Naive thymus-derived CD4-positive, alpha-beta T cell (primary cell): ENCODE measurements at places on chromosomes 5 and 9. TPM values are rescaled to one million over a fixed set of nuclear protein-coding genes. Genes with fewer than 3 reads are reported as not detected.

GRCh38 chr9:120876842-120877240 is at the start of gene PHF19:
Gene PHF19 (minus strand): TSS chr9:120877188. CDS start chr9:120874741, 2,447 bp downstream.
- no peaks in the 10 kb centered on the region for H3K36me3 ChIP-seq
- no peak for DNase-seq
- peaks cover 45% of the 10 kb centered on the region for H3K4me1 ChIP-seq

- no peaks in the 10 kb centered on the region for H3K36me3 ChIP-seq
- H3K4me1 ChIP-seq, result no peaks in the 10 kb centered on the region
- H3K27me3 ChIP-seq, result no peaks in the 10 kb centered on the region
- no peak overlapping the region for H3K4me3 ChIP-seq
Measured at GRCh38 chr5:108900668-108901067, 153.0 kb downstream of the FER start.

GRCh38 chr9:125932012-125932411 is 184.8 kb downstream of the PBX3 start:
- H3K36me3 ChIP-seq, result no peaks in the 10 kb centered on the region
- H3K4me3 ChIP-seq, result no peak overlapping the region
- H3K27ac ChIP-seq, result no peak overlapping the region
- no peak for DNase-seq

- H3K36me3 ChIP-seq, result peaks cover 39% of the 10 kb centered on the region
- H3K4me3 ChIP-seq, result no peak overlapping the region
- no peak for DNase-seq
- no peak overlapping the region for H3K27ac ChIP-seq
Measured at GRCh38 chr5:151034422-151035379, 14.3 kb downstream of the GPX3 start.

DNA sequence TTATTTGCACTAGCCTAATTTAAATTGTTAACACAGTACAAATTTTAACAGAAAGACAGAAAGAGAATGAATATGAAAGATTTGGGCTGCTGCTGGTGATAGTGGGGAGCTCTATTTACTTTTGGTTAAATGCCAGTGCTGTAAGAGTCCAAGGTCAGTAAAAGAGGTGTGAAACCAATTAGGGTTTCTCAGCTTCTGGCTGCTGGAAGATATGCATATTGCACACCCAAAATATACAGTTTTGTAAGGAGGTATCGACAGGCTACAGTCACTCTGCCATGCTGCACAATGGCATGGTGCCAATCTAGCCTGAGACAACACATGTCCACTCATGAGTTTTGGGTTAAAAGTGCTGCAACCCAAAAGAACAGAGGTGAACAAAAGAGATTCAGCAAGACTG is 79.3 kb downstream of the PPP2R2B start:
- H3K36me3 ChIP-seq, result no peaks in the 10 kb centered on the region
- H3K27me3 ChIP-seq, result no peaks in the 10 kb centered on the region
- DNase-seq, result no peak
- peaks cover 32% of the 10 kb centered on the region for H3K4me1 ChIP-seq
- H3K27ac ChIP-seq, result no peak overlapping the region
- H3K4me3 ChIP-seq, result no peak overlapping the region

DNA sequence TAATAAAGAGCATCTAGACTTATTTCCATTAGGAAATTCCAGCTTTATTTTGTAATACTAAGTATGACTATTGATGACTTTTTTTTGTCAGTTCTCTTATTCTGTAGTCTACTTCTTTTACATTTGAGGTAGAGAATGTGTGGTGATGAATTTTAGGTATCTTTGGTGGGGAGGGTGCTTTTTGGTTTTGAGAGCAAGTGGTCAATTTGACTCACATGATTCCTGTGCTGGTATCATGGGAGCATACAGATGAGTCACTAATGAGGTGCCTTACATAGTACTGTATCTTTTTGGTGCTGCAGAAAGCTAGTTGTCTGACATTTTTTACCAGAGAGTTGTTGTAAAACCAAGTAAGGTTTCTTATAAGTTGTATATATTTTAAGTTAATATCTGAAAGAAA is 35.3 kb downstream of the ERBIN start:
- no peaks in the 10 kb centered on the region for H3K27me3 ChIP-seq
- no peaks in the 10 kb centered on the region for H3K36me3 ChIP-seq
- no peak for DNase-seq
- no peak overlapping the region for H3K4me3 ChIP-seq
- H3K4me1 ChIP-seq, result peaks cover 4% of the 10 kb centered on the region

- no peak overlapping the region for H3K4me3 ChIP-seq
- H3K36me3 ChIP-seq, result no peaks in the 10 kb centered on the region
- no peaks in the 10 kb centered on the region for H3K4me1 ChIP-seq
- no peak for DNase-seq
- no peaks in the 10 kb centered on the region for H3K27me3 ChIP-seq
Measured at GRCh38 chr5:68962757-68963484, 130.9 kb upstream of the SLC30A5 start.

DNA sequence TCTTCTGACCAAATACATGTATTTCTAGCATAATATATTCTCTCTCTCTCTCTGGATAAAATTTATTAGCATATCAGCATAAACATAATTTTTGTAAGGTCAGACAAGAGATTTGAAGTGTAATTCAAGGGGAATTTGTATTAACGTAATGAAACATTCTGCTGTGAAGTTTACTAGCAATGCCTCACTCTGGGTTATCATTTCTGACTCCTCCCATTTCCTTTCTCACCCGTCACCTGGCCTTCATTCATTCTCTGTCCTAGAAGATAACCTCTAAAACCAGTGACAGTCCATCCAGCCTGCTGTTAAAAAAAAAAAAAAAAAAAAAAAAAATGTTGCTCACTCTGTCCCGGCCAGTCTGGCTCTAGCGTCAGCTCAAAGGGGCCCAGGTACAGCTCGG is 27.1 kb downstream of the GRAMD2B start:
- no peaks in the 10 kb centered on the region for H3K36me3 ChIP-seq
- H3K27me3 ChIP-seq, result no peaks in the 10 kb centered on the region
- DNase-seq, result peak; percentile 59
- peaks cover 11% of the 10 kb centered on the region for H3K4me1 ChIP-seq

GRCh38 chr5:3107156-3107611 is 355.7 kb upstream of the IRX2 start:
- H3K4me3 ChIP-seq, result no peak overlapping the region
- no peaks in the 10 kb centered on the region for H3K36me3 ChIP-seq
- no peaks in the 10 kb centered on the region for H3K27me3 ChIP-seq
- no peak for DNase-seq
- no peaks in the 10 kb centered on the region for H3K4me1 ChIP-seq

DNA sequence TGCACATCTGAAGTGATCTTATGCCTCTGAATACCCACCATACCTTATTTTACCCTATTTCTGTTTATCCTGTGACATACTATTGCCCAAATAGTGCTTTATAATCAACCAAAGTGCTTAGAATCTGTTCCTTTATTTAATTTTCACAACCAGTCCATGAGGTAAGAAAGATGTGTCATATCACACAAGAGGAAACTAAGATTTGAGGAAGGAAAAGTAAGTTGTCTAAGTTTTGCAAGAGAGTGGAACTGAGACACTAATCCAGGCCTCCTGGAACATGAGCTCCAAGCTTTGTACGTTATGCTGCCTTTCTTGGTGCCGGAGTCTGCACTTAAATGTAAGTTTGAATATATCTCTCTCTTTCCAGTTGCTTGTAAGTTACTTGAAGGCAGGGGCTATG is 17.2 kb downstream of the KDM3B start:
- no peak overlapping the region for H3K27ac ChIP-seq
- no peak overlapping the region for H3K4me3 ChIP-seq
- no peaks in the 10 kb centered on the region for H3K4me1 ChIP-seq
- no peaks in the 10 kb centered on the region for H3K27me3 ChIP-seq

DNA sequence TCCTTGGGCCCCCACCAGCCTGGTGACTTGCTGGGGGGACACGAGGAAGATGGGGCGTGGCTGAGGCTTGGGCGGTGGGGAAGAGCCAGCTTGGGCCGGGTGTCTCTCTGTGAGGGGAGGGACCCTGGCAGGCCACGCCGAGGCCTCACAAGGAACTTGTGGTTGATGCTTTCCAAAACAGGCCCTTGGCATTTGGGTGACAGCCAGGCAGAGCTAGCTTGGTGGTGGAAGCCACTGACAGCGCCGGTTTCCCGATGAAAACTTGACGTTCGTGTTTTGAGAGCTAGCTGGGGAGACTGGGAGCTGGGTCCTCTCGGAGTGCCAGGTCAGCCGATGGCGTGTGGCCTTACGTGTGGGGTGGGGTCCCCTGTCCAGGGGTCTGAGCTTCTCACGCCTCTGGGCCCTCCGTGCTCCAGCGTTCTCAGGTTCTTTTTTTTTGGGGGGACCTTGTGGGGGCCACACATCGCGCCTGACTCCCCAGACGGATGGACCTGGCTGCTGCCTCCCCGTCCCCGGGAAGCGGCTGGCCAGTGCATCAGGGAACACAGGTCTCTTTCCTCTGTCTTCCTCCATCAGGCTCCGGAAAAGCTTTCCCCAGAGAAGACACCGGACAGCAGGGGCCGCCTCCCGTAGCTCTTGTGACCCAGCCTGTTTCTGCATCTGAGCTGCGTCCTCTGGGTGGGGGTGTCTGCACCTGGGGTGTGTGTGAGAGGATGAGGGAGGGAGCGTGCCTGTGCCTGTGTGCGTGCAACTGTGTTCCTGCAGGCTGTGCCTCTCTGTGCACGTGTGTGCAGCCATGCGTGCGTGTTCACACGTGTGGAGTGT is 129.3 kb upstream of the LPCAT1 start:
- H3K36me3 ChIP-seq, result no peaks in the 10 kb centered on the region
- no peak for DNase-seq
- H3K4me1 ChIP-seq, result peaks cover 7% of the 10 kb centered on the region
- H3K27ac ChIP-seq, result no peak overlapping the region

GRCh38 chr9:71895117-71895516 is 15.9 kb downstream of the ABHD17B start:
- H3K4me3 ChIP-seq, result no peak overlapping the region
- H3K27me3 ChIP-seq, result no peaks in the 10 kb centered on the region
- H3K36me3 ChIP-seq, result no peaks in the 10 kb centered on the region
- peaks cover 30% of the 10 kb centered on the region for H3K4me1 ChIP-seq

DNA sequence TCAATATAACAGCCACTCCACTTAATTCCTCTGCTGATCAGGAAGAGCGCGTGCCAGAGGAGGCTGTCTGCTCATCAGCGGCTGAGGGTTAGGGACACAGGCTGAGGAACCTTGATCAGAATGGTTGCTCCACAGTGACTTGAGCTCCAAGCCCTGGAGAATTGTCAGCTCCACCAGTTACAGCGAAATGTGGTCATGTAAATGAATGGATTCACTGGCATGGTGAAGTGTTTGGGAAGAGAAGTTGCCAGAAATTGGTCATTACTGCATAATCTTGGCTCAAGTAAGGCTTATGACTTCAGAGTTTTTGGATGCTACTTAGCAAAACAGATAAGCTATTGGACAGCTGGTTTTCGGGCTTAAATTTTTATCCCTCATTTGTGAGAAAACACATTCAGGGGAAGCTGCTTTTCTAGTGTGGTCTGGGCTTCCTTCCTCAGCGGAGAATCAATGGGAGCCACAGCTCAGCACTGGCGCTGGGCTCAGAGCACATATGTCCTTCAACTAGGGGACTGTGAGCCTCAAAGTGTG is 65.0 kb downstream of the PRRT1B start:
- no peak overlapping the region for H3K27ac ChIP-seq
- no peak overlapping the region for H3K4me3 ChIP-seq
- H3K36me3 ChIP-seq, result peaks cover 67% of the 10 kb centered on the region
- no peaks in the 10 kb centered on the region for H3K4me1 ChIP-seq
- no peak for DNase-seq

DNA sequence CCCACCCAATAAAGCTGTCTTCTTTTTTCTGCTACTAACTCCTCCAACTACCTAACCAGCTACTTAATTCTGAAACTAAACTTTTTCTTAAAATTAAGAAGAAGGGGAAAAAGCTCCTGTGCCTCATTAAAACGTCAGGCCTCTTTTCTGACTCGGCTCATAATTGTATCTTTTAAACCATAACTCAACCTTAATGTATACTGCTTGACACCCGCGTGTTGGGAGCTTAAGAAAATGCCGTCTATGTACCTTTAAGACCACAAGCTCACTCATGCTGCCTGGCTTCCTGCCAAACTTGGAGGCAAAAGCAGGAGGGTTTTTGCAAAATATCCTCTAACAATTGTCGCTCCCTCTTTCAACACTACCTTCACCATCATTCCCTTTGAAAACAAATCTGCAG is 5.0 kb downstream of the EBF1 start:
- DNase-seq, result peak; percentile 70
- peaks cover 17% of the 10 kb centered on the region for H3K27me3 ChIP-seq
- no peak overlapping the region for H3K4me3 ChIP-seq

GRCh38 chr5:35117967-35118366 is 70.2 kb upstream of the AGXT2 start:
- H3K27me3 ChIP-seq, result no peaks in the 10 kb centered on the region
- no peak overlapping the region for H3K27ac ChIP-seq
- H3K4me3 ChIP-seq, result no peak overlapping the region
- no peaks in the 10 kb centered on the region for H3K36me3 ChIP-seq

- H3K36me3 ChIP-seq, result no peaks in the 10 kb centered on the region
- H3K4me1 ChIP-seq, result no peaks in the 10 kb centered on the region
- H3K27me3 ChIP-seq, result no peaks in the 10 kb centered on the region
- H3K4me3 ChIP-seq, result no peak overlapping the region
Measured at GRCh38 chr5:176131771-176132170, 106.5 kb upstream of the SIMC1 start.

GRCh38 chr5:129372025-129372424 is 88.1 kb upstream of the ADAMTS19 start:
- no peaks in the 10 kb centered on the region for H3K36me3 ChIP-seq
- DNase-seq, result no peak
- no peak overlapping the region for H3K4me3 ChIP-seq
- H3K4me1 ChIP-seq, result no peaks in the 10 kb centered on the region

DNA sequence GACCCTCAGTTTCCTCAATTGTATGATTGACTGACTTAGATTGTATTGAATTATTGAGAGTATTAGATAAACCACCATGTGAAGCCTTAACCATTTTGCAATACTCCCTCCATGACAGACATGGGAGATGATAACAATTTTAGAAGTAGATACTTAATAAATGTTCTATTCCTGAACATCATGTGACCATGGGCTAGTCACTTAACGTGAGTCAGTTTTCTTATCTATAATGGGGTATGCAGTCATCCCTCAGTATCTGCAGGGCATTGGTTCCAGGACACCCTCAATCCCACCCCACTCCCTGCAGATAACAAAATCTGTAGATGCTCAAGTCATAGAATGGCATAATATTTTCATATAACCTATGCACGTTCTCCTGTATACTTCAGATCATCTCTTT is 31.0 kb downstream of the SNX18 start:
- no peak for DNase-seq
- H3K36me3 ChIP-seq, result no peaks in the 10 kb centered on the region
- no peak overlapping the region for H3K4me3 ChIP-seq
- no peak overlapping the region for H3K27ac ChIP-seq
- no peaks in the 10 kb centered on the region for H3K4me1 ChIP-seq
- H3K27me3 ChIP-seq, result no peaks in the 10 kb centered on the region

- H3K4me3 ChIP-seq, result no peak overlapping the region
- no peak for DNase-seq
- no peaks in the 10 kb centered on the region for H3K27me3 ChIP-seq
- no peaks in the 10 kb centered on the region for H3K36me3 ChIP-seq
Measured at GRCh38 chr5:104914536-104915070, 1352.0 kb upstream of the NUDT12 start.

FGD3 gene
- 329 TPM for total RNA-seq

PDE6A gene
- not detected for total RNA-seq

SLC24A2 gene
- 0.11 TPM for total RNA-seq

CMBL gene
- total RNA-seq, result 1.8 TPM

NDUFB6 gene
- 39.7 and 45.1 TPM in 2 replicates for total RNA-seq

RGS7BP gene
- total RNA-seq, result not detected

PFN3 gene
- total RNA-seq, result not detected

TSSK1B gene
- not detected in 2 replicates for total RNA-seq

EQTN gene
- total RNA-seq, result not detected
